ENCODE measurements at places on chromosomes 12 and 14.

GRCh38 chr14:90649557-90650135, 166.6 kb downstream of the TTC7B start:
- DNase-seq, result no peak

DNA sequence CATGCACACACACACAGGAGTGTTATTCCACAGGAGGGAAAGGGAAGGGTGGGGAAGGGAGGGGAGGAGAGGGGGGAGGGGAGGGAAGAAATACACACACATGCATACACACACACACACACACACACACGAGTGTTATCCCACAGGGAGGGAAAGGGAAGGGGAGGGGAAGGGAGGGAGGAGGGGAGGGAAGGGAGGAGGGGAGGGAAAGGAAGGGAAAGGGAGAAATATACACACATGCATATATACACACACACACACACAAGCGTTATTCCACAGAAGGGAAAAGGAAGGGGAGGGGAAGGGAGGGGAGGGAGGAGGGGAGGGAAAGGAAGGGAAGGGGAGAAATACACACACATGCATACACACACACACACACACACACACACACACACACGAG, 19.6 kb upstream of the FBRSL1 start:
- no peak for DNase-seq

GRCh38 chr14:99138999-99139865, 132.8 kb downstream of the BCL11B start:
- no peak for DNase-seq

GRCh38 chr12:93484315-93484981, 17.1 kb downstream of the MRPL42 start:
- DNase-seq, result no peak

DNA sequence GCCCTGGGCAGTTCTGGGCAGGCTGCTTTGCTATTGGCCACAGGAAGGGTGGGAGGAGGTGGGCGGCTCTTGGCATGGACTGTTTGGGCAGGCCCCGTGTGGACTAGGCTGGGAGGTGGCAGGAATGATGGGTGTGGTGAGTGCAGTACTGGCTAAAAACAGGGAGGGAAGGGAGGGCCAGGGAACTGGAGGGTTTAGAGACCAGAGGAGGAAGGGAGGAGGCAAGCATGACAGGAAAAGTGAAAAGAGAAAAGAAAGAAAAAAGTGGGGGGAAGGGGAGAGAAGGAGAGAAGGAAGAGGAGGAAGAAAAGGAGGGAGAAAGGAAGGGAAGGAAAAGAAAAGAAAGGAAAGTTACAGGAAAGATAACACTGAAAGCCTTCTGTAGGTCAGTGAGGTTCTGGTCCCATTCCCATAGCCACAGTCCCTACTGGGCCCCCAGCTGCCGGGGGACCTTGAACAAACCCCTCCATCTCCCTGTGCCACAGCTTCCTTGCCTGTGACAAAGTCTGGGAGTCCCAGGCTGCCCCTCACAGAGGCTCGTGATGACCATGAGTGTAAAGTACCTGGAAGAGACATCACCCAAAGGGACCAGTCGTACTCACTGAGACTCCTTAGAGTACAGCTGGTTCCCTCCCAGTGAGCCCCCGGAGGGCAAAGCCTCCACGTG, 1.1 kb upstream of the C14orf132 start:
- no peak for DNase-seq

- peak; percentile 24 for DNase-seq
Observed at GRCh38 chr12:85155791-85156190, 119.6 kb downstream of the LRRIQ1 start.

DNA sequence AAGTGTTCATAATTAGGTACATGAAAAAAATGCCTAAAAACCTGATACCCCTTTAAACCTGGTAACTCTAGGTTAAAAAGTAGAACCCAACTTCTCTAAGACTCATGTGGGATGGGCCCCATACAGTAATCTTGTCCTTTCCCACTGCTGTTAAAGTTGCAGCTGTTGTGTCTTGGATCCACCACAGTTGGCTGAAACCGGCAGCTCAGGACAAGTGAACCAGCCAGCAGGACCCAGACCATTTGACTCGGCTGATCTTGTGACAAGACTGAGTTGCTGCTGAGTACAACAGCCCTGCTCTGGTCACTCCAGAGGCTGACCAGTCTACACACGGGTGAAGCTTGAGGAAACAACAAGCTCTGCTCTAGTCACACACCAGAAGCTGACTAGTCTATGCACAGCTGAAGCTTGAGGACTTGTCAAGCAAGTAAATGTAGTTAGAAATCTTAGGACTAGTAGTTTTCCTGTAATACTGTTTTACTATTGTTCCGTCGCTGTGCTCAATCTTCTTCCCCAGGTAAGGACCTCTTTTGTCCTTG, 60.6 kb downstream of the DHRS2 start:
- no peak for DNase-seq

DNA sequence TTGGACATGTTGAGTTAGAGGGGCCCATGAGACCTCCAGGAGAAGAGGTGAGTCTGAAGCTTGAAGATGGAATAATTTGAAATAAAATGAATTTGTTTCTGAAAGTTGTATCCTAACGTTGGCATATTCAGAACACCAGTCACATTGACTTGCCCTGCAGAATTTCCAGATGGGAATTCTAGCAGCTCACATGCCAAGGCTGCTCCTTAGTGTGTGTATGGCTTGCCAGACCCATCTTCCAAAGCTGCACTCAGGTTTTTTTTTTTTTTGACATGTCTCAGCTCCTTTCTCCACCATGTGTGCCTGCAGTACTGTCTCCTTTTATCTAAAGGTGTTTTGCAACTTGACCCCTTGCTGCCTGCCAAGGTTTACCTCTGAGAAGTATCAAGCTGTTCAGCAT, 261.9 kb downstream of the NRXN3 start:
- no peak for DNase-seq

DNA sequence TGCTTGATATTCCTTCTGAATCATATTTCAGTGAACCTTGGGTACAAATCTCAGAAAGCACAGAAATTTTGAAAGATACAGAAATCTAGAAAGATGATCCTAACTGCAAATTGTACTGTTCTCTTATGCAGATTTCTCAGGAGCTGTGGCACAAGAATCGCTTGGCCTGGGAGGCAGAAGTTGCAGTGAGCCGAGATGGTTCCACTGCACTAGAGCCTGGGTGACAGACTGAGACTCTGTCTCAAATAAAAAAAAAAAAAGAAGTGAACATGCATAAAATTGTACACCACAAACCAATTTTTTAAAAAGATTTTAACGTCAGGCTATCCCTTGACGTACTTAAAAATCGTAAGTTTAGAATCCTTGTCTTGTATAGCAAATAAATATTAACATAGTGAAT, 31.3 kb downstream of the SCAF11 start:
- no peak for DNase-seq

DNA sequence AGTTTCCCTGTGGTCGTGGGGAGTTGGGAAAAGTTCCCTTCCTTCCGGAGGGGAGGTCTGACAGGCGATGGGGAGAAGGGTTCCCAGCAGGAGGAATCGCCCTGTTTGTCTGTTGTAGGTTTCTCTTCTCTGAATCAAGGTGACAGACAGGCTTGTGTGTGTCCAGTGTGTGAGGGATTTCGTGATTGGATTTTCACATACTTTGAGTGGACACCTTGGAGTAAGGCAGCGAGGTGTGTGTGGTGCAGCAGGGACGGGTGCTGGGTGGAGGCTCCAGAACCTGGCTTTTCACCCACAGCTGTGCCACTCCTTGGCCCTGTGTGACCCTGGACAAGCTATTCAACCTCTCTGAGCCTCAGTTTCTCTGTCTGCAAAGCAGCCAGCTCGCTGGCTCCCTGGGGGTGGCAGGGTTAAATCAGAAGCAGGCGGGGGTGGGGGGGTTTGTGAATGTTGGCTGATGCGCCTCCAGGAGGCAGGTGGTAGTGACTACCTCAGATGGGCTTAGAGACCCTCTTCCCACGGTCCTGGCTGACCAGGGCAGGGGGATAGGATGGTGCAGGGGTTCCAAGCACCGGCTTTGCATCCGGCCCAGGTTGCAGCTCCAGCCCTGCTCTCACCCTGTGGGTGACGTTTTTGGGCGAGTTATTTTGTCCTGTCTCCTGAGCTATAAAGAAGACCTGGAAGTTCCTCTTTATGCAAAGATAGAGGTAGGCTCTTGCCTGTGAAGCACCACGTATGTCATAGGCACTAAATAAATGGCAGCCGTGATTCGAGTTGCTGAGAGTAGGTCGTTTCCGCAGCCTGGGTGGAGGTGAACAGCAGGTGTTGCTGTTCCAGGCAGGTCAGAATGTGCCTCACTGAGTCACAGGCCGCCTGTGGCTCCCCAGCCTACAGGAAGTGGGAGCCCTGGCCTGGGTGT, 679 bp downstream of the BDKRB2 start:
- peak; percentile 17 for DNase-seq

GRCh38 chr14:63672417-63673180, 30.9 kb upstream of the WDR89 start:
- peak; percentile 11 for DNase-seq

DNA sequence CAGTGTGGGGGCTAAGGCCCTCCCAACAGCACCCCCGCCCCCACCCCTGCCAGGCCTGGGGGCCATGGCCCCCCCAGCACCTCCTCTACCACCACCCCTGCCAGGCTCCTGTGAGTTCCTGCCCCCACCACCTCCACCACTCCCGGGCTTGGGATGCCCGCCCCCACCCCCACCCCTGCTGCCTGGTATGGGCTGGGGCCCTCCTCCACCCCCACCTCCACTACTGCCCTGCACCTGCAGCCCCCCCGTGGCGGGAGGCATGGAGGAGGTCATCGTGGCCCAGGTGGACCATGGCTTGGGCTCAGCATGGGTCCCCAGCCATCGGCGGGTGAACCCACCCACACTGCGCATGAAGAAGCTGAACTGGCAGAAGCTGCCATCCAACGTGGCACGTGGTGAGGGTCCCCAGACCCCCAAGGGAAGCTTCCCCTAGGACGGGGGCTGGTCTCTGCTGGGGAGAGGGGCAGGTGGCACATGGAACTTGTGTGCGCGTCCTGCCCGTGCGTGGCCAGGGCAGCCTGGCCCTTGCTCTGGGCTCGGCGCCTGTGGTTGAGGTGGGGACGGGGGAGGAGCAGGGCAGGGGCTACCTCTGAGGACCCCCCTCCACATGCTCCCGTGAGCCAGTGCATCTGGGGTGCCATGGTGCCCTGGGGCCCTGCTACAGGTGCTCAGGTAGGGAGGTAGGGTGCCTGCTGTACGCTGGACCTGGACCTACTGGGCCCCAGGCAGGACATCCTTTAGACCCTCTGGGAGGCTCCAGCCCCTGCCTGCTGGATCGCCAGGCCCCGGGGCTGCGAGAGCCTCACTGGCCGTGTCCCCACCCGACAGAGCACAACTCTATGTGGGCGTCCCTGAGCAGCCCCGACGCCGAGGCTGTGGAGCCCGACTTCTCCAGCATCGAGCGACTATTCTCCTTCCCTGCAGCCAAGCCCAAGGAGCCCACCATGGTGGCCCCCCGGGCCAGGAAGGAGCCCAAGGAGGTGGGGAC, 16.1 kb upstream of the ADSS1 start:
- DNase-seq, result no peak

- no peak for DNase-seq
Observed at GRCh38 chr12:91349476-91349875, 166.9 kb upstream of the DCN start.

- no peak for DNase-seq
Observed at GRCh38 chr12:50024805-50025186, 498 bp downstream of the RACGAP1 start.

GRCh38 chr14:95677179-95677835, 8.9 kb upstream of the TCL1B start:
- no peak for DNase-seq

DNA sequence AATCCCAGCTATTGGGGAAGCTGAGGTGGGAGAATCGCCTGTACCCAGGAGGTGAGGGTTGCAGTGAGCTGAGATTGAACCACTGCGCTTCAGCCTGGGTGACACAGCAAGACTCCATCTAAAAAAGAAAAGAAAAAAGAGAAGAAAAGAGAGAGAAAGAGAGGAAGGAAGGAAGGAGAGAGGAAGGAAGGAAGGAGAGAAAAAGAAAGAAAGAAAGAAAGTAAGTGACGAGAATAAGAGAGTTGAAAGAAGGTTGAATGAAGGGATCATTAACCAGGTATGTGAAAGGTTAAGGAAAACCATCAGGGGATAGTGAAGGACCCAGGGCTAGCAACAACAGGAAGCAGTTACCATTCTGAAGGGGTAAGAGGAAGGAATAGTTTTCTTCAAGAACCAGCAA, 4.2 kb upstream of the DTD2 start:
- no peak for DNase-seq

DNA sequence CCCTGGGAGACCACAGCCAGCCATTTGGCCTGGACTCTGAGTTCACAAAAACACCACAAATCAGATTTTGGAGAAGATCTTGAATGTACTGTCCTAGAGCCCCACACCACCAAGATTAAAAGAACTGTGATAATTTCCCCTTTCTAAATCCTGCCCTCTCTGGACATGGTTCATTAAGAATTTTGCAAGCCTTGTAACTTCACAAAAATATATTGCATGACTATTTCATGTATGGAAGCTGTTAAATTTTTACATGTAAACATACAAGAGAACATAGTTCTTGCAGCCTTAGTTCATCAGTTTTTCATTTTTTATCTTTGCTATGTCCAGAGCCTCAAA, 97.0 kb downstream of the SCARB1 start:
- DNase-seq, result no peak

- DNase-seq, result no peak
Observed at GRCh38 chr14:21804981-21805380, 131.4 kb upstream of the OR4E1 start.

- no peak for DNase-seq
Observed at GRCh38 chr14:42550310-42550709, 943.6 kb downstream of the LRFN5 start.

DNA sequence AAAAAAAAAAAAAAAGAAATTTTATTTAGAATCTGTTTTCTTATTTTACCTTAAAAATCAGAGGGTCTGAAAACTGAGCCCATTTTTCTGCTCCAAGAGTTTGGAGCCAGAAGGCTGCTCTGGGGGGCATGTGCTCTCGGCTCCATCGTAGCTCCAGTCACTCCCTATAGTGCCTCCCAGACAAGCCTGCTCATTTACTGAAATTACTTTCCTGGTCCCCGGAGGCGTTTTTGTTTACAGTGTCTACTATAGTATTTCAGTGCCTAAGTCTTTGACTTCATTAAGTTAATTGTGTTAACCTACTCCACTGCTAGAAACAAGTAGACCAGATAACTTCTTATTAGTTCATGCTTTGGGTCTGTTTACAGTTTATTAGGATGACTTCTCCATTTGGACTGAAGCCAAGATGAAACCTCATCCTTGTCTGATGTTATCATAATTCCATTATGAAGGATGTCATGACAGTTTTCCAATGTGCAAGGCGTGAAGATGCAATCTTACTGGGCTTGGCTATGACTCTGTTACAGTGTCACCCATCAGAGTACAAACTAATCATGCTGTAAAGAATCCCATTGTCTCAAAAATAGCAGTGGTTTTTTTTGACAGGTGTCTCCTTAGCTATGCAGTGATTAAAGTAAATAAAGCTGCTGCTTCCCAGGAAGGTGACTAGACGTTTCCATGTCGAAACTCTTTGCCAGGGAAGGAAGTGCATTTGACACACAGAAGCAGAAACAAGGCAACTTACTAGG, 182.3 kb downstream of the TMEM132C start:
- DNase-seq, result peak; percentile 82
